ENCODE measurements at places on chromosomes 5 and 9. TPM values are rescaled to one million over a fixed set of nuclear protein-coding genes. Genes with fewer than 3 reads are reported as not detected.

DNA sequence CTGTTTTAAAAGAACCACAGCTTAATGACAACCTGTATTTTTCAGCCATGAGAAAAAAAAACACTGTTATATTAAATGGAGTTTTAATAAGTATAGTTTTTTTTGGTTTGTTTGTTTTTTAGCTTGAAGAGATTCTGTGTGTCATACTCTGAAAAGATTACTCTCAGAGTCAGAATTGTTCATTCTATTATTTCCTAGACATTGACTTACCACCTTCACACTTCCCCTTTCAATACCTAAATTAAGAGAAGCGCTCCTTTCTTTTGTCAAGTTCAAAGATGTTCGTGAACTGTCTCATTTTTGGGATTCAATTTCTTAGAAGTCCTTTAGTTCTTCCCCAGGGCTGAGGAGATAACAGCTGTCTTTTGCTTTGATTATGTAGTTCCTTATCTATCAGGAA lies 1201.6 kb upstream of the NUDT12 start:
- no peak for DNase-seq

Gene ZNF883
- 0.15 TPM for polyA plus RNA-seq

DNA sequence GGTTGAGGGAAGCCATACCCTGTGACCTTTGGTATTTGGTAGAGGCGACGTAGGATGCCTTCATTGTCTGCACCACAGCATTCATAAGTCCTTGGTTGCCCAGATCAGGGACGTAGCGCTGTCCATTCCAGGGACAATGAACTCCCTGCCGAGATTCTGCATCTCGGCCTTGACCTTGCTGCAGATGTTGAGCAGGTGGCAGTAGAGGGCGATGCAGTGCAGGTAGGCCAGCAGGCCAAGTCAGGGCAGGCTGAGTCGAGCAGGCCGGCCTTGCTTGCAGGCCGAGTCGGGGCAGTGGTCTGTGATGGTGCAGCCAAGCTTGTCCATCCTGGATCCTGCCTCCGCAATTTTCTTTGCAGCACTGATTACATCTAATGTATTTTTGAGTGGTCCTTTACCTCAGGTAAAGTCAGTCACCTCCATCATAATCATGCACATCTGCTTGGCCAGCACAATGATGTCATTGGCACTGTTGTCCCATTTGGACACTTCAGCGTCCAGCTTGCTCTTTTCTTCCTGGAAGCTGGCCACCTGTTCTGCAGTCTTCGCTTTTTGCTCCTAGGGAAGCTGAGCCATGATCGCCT lies 93.4 kb upstream of the CCDC112 start:
- no peak for DNase-seq

DNA sequence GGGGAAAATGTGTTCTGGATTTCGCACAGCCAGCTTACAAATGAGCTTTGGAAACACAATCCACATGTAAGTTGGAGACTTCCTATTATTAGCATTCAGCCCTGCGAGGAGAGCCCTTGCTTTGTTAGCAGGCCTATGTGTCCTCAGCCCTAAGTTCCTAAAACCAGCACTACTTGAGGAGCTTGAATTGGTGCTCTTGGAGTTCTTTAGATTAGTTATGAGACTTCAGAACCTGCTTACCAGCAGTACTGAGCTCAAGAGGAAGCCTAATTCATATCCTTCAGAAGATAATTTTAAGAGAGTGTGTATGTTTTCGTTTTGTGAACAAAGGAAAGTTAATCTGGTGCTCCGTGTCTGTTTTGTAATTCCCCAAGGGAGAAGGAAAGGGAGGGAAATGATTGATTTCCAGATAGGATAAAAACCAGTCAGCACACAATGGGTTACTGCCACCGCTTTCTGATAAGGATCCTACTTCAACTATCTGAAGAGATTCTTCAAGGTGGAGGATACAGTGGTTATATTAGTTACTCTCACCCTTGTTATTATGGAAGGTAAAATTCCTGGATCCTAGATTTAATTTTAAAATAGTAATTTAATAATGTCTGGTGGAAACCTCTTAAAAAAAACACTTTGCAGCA lies 35.2 kb downstream of the PIK3R1 start:
- peak; percentile 55 for DNase-seq

Gene MYO10
- polyA plus RNA-seq = 36.0 TPM

GRCh38 chr5:73668486-73669111 lies 42.6 kb downstream of the ARHGEF28 start:
- DNase-seq = no peak

DNA sequence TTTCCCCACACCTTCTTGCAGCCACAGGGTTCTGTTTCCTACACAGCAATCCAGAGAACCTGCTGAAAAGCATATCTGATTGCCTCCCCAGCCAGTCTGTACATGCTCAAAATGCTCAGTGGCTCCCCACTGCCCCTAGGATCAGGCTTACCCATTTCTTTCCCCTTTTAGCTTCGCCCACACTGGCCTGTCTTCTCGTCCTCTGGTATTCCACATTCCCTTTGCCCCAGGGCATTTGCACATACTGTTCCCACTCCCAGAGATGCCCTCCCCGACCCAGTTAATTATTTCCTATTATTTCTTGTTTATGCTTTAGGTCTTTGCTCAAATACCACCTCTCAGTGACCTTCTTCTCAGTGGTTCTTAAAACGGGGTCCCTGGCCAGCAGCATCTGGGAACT lies 6.7 kb upstream of the TSPAN17 start:
- DNase-seq = no peak

Gene NTRK2
- 0.01 TPM for polyA plus RNA-seq

Gene GPR150
- 0.28 TPM for polyA plus RNA-seq

GRCh38 chr5:103693517-103693916 lies 130.9 kb upstream of the NUDT12 start:
- no peak for DNase-seq

DNA sequence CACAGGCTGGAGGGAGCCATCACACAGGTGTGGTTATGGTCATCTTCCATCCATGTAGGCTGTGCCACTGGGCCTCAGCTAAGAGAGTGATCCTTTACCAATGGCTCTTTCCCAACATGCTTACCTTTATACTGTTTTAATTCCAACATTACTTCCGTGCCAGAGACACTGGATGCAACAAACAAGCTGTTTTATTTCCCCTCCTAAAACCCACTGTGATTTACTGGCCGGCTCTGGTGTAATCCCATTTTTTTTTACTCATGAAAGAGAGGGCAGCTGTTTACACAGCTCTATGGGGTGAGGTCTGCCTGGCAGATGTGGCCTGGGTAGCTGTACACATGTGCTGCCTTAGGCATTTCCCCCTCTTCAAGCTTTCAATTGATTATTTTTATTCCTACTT lies 58.5 kb downstream of the MACROH2A1 start:
- no peak for DNase-seq

- peak; percentile 52 for DNase-seq
These were observed 110.8 kb downstream of the SMARCA2 start for GRCh38 chr9:2125906-2126305.

- DNase-seq = no peak
These were observed 3.0 kb upstream of the FIBCD1 start for GRCh38 chr9:130942084-130942483.

Gene TAF11L10
- polyA plus RNA-seq = not detected

DNA sequence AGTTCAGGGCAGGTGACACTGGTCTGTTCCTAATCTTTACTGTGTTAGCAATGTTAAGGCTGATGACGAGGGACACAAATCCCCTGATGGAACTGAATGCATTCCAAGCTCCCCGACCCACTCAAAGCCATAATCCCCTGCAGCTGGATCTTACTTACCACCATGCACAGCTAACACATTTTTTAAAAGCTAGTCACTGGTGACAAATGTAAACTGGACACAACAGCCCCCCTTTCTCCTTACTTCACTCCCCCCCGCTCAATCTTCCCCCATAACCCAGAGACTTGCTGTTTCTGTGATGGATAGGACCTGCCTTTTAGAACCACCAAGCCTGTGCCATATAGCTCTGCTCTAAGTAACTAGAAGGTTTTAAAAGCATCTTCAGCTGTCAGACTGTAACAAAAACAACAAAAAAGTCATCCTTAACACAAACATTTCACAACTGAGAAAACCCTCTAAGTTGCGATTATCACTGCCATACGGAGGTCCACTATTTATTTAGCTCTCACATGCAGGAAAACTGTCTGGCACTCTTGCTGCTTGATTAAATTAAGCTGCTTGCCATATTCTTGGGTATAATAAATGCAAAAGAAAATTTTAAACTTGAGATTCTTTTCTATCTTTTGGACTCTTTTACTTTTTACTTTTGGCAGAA lies 44.4 kb downstream of the BNC2 start:
- DNase-seq = no peak

GRCh38 chr5:56055859-56056258 lies 61.1 kb upstream of the IL6ST start:
- DNase-seq = no peak

DNA sequence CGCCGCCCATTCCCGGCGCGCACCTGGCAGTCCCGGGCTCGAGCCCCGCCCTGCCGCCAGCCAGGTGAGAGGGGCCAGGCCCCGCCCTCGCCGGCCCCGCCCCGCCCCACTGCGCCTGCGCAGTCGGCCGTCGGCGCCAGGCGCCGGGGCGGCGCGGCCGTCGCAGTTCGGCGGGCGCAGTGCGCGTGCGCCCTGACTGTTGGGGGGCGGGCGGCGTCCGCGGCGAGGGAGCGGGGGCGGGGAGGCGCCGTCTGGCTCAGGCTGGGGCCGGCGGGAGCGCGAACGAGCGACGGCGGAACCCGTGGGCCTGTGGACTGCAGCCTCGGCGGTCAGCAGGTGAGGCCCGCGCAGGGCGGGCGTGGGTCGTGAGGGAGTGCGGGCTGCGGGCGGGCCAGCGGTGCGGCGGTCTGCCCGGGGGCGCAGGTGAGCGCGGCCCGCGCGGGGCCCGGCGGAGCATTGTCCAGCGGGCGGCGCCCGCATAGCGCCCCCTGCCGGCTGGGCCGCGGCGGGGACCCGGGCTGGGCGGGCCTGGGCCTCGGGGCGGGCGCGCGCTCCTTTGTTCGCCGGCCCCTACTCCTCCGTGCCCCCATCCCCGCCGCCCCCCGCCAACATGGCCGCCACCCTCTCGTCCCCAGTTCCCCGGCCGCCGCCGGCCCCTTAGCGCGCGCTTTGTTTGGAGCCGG lies at the start of gene SPIN1:
Gene SPIN1, plus strand, starts transcription at position 242 of the 683 bp plus-strand sequence. CDS start 38,096 bp downstream, outside the sequence.
- peak; percentile 66 for DNase-seq

DNA sequence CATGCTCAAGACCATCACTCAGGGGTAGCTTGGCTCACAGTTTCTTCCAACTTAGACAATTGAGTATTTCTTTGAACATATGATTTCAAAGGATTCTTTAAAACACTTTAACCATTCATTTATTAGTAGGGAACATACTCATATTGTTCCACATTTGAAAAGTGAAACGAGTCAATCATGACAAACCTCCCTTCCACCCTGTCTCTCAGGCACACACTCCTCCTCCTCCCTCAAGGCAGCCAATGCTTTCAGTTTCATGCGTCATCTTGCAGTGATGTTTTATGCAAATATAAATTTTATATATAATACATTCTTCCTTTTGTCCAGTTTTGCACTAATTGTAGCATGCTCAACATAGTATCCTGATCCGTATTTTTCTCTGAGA lies 126.0 kb upstream of the BOD1 start:
- no peak for DNase-seq

- no peak for DNase-seq
These were observed 7.9 kb downstream of the PDE6A start for GRCh38 chr5:149936700-149937091.

GRCh38 chr5:34998058-34998789 lies 49.5 kb downstream of the AGXT2 start:
- no peak for DNase-seq

Data from endothelial cell of umbilical vein (primary cell).